G401 (cell line): ENCODE measurements at places on chromosomes 3 and 15. TPM values are rescaled to one million over a fixed set of nuclear protein-coding genes. Genes with fewer than 3 reads are reported as not detected.

The HCLS1 gene
- total RNA-seq, result not detected in 2 replicates

DNA sequence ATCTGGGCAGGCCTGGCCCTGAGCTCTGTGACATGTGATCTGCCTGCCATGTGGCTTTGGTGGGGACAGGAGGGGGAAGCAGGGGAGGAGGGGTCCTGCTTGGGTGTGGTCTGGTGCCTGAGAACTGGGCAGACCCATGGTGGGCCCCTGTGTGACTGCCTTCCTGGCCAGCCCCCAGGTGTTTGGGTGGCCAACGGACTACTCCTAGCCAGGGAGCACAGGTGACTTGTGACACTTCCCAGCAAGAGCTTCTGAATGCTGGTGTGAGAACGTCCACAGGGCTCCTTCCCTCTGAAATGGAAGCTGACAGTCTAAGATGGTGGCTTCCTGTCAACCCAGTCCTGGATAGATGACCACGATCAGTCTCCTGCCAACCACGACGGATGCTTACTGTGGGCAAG lies 136.1 kb upstream of the MEF2A start:
- DNase-seq, result no peak

- DNase-seq, result peak; percentile 58
Measured at GRCh38 chr15:89912145-89912673, 543 bp downstream of the ARPIN start.

GRCh38 chr3:173066044-173067004 lies 74.7 kb downstream of the SPATA16 start:
- no peak for DNase-seq

The TEX55 gene
- total RNA-seq, result not detected in 2 replicates

DNA sequence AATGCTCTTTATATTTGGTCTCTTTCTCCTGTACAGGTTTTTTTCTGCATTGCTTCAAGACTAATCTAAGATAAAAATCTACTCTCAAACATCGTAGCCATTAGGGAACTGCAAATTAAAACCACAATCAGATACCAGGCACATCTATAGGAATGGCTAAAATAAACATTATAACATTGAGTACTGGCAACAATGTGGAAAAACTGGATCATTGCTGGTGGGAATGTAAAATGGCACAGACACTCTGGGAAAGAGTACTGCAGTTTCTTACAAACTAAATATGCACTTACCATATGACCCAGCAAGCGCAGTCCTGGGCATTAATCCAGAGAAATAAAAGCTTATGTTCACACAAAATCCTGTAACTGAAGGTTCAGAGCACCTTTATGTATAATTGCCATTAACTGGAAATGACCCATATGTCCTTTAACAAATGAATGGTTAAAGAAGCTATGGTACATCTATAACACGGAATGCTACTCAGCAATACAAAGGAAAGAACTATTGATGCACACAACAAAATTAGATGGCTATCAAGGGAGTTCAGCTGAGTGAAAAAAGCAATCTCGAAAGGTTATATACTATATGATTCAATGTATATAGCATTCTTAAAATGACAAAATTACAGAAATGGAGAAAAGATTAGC lies 6.3 kb downstream of the ABCC5 start:
- no peak for DNase-seq

The CLDN18 gene
- total RNA-seq, result not detected in 2 replicates

GRCh38 chr15:57307527-57308169 lies 68.7 kb upstream of the CGNL1 start:
- no peak for DNase-seq

GRCh38 chr15:98719137-98719740 lies 70.9 kb downstream of the IGF1R start:
- no peak for DNase-seq

- DNase-seq, result no peak
Measured at GRCh38 chr15:101068961-101069653, 149.9 kb downstream of the LRRK1 start.

The SLC22A14 gene
- total RNA-seq, result not detected in 2 replicates

- DNase-seq, result peak; percentile 53
Measured at GRCh38 chr3:55897573-55898224, 410.6 kb upstream of the WNT5A start.

The SLC28A2 gene
- not detected in 2 replicates for total RNA-seq

DNA sequence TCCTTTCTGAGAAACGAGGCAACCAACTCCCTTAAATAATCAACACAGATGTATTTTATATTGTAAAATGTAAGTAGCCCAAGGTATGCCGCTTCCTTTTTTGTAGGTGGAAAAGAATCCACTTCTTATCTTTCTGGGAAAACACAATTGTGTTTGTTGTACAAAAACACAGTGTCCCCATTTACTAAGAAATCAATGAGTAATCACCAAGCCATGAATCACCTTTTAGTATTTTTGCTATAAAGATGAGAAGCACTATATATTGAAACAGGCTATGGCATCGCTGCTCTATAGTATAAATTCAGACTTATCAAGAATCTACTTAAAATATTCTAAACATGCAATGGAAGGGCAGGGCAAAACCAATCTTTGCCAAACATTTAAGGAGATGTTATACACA lies 104.0 kb downstream of the TNIK start:
- no peak for DNase-seq

The TNFAIP8L3 gene
- total RNA-seq, result not detected in 2 replicates

GRCh38 chr3:87179642-87180041 lies 47.5 kb upstream of the CHMP2B start:
- DNase-seq, result no peak

The RBP2 gene
- not detected in 2 replicates for total RNA-seq

DNA sequence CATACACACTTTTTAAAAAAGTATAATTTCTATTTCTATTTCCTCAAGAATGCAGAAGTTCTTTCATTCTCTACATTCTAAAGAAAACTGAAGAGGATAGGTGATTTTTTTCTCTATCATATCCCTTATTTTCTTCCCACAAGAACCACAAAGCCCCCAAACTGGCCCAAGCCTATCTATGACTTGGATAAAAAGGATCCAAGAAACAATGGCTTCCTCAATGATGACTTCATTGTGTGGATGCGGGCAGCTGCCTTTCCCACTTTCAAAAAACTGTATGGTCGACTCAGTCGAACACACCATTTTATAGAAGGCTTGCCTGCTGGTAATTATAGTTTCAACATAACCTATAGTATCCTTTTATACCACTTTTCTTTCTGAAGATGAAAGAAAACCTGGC lies 52.9 kb upstream of the TBC1D23 start:
- no peak for DNase-seq

The TMCO5A gene
- not detected in 2 replicates for total RNA-seq

- DNase-seq, result no peak
Measured at GRCh38 chr15:93646193-93646592, 557.2 kb upstream of the RGMA start.

- no peak for DNase-seq
Measured at GRCh38 chr15:85097250-85097649, 115.6 kb downstream of the PDE8A start.

GRCh38 chr3:124885466-124886167 lies 1.5 kb downstream of the ITGB5 start:
- DNase-seq, result no peak

DNA sequence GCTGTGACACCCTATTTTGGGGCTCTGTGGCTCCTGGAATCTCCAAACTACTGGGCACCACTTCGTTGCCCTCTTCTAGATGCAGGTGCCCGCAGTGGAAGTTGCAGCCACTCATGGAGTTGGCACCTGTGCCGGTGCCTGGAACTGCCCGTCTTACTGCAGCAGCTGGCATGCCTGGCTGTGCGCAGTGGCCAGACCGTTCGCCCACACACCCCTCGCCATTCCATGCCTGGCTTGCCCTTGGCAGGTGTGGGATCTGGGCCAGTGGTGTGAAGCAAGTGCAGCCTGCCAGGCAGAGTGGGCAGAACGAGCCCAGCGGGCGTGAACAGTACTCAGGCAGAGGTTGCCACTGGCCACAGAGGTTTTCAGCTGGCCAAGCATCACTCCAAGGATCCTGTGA lies 1286.7 kb downstream of the ROBO1 start:
- DNase-seq, result no peak

- no peak for DNase-seq
Measured at GRCh38 chr15:28987337-28987736, 101.6 kb downstream of the APBA2 start.

The CCR8 gene
- total RNA-seq, result not detected in 2 replicates

The SCN11A gene
- total RNA-seq, result not detected in 2 replicates

The ACTRT3 gene
- total RNA-seq, result 2.7 and 3.8 TPM in 2 replicates

The GCNT3 gene
- total RNA-seq, result not detected in 2 replicates

- no peak for DNase-seq
Measured at GRCh38 chr15:65583701-65584100, 27.2 kb downstream of the INTS14 start.

DNA sequence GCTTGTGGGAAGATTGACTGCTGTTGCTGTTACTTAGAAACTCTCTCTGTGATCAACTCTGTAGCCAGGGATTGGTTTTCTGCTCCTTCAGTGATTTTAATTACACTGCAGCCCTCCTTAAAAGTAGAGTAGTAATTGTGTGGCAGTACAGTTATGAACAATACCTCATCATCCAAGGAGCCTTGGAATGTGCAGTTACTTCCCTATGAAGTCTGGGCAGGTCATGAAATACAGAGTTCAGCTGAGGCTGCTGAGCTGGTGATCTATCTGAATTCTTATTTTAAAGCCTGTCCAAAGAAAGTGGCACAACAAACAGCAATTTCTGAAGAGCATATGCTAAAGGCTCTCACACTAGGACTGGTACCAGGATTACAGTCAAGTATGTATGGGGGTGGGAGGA lies 37.4 kb upstream of the MRPL3 start:
- no peak for DNase-seq

The GOLGA8S gene
- not detected in 2 replicates for total RNA-seq

GRCh38 chr15:101609742-101610610 lies 42.2 kb downstream of the TM2D3 start:
- DNase-seq, result no peak

GRCh38 chr3:127800508-127800907 lies 21.8 kb downstream of the MGLL start:
- no peak for DNase-seq
